ENCODE measurements at places on chromosomes 3 and 15.
A peak's percentile ranks its signal among the peaks of the same experiment; 100 is the strongest.

DNA sequence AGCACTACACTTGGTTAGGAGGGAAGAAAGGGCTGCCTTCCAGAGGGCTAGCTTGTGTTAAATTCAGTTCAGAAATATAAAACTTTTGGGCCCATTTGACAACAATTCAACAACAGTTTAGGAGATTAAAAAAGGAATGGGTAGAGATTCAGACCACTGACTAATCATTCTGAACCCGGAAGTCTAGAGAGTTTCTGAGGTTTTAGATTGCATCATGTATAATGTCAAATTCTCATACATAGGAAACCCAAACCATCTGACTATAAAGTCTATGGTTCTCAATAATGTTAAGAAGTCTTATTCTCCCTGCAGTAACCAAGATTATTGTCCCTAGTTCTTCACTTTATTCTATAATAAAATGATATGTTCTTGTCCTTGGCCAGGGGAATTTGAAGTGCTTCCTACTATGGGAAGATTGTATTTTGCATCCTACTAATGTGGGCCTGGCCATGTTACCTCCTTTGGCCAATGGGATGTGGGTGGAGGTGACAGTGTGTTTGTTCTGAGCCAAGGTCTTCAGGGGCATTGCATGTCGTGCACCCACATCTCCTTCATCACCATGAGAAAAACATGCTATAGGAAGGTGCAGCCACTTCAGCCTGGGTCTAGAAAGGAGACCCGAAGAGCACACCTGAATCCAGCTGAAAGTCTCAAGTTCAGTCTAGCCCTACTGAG, 66.4 kb upstream of the CCNL1 start:
- DNase-seq: no peak

- DNase-seq: no peak
Observed at GRCh38 chr15:76065245-76065644, 5.5 kb downstream of the TMEM266 start.

- DNase-seq: no peak
Observed at GRCh38 chr3:145429546-145429945, 731.4 kb downstream of the PLOD2 start.

GRCh38 chr15:40915116-40915661, 14.0 kb upstream of the DLL4 start:
- DNase-seq: no peak

DNA sequence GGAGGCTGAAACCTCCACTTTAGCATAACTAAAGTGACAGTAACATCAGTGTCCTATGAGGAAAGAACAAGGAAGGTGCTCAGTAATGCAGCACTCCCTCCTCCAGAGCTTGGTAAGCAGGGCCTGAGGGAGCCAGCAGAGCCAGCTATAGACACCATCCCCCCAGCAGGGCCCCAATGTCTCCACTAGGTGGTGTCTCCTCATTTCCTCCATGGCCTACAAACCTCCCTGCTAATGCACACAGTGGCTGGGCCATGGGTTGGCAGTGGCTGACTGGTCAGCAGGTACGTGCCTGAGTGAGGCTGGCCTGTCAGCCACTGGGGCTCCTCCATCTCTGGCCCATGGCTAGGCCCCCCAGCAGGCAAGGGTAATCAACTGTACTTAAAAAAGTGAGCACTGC, 13.6 kb downstream of the MRPS25 start:
- DNase-seq: peak; percentile 33

DNA sequence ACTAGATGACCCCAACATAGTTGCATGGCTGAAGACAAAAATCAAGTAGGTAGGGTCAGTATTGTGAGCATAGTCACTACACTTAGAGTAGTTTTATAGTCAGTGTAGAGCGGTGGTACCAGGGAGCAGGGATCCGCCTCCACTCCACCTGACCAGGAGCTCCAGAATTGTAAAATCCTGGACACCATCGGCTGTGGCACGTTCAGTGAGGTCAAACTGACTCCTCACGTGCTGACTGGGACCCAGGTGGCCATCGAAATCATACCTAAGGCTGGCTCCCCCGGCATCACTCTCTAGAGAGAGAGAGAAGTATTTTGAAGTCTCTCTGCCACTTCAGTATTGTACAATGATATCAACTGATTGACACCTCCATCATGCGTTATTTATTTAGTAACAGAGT, 59.7 kb upstream of the TAMM41 start:
- DNase-seq: no peak
